ENCODE measurements at places on chromosomes 11 and 22.

DNA sequence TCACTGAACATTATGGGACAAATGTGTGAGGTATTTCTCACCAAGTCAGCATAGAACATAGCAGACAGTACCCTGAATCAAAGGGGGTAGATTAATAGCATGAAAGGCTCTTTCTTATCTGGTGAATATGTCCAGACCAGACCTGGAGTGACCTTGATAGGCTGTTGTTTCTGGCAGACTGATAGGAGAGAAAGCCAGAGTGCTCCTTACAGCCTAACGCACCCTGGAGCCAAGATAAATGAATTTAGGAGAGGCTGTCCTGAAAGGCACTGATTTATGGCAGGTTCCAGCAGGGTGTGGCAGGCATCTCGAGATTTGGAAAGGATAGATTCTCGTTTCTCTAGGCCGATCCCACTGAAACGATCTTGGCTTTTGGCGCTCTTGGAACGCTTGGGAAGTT is 204.6 kb downstream of the DBX1 start:
- DNase-seq = no peak

DNA sequence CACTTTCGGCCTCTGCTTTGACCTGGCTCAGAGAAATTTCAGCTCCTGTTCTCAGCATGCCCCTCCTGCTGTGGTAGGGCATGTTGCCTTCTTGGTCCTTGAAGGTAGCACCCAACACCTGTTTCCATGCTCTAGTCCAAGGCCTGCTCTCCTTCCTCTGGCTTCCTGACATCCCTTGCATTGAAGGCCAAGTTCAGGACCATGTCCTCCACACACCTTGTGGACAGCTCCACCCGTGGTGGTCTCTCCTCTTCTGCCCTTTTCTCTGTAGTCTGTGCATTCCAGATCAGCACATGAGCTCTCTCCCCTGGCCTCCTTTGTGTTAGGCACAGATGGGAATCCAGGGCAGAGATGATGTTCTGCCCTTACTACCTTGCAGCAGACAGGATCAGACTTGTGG is 225.3 kb downstream of the ADAMTS15 start:
- DNase-seq = no peak

DNA sequence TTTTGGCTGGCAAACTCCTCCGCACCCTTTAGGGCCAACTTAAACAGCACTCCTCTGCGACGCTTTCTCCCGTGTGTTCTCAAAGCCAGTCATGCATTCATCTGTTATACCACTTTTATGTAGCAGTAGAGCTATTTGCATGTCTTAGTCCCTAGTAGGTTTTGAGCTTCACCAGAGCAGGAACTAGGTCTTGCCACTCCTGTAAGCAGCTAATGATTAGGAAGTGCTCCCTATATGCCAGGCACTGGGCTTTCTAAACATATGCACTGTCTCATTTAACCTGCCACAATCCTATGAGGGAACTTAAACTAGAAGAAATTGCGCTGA is 180.8 kb downstream of the DBX1 start:
- no peak for DNase-seq

GRCh38 chr11:46387919-46388618 is 3.5 kb downstream of the CHRM4 start:
- DNase-seq = no peak

DNA sequence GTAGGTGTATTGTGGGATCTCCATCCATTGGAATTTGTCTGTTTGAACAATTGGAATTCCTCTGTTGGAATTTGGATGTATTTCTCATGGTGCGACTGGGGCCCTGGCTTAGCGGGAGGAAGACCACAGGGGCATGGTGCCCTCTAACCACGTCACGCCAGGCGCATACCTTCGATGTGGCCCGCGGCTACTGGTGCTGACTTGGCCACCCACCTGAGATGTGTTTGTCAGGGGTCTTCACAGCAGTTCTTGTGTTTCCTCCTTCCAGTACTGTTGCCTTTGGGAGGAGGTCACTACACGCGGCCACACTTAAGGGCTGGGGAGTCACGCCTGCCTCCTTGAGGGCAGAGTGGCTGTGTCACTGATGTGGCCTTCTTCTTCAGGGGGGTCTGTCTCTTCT is 36.6 kb upstream of the GRAMD4 start:
- no peak for DNase-seq

Data from HS-5 (cell line).